ENCODE measurements at places on chromosomes 13 and 19.

GRCh38 chr13:30920162-30920909 lies 12.1 kb upstream of the TEX26 start:
- no peak for DNase-seq

DNA sequence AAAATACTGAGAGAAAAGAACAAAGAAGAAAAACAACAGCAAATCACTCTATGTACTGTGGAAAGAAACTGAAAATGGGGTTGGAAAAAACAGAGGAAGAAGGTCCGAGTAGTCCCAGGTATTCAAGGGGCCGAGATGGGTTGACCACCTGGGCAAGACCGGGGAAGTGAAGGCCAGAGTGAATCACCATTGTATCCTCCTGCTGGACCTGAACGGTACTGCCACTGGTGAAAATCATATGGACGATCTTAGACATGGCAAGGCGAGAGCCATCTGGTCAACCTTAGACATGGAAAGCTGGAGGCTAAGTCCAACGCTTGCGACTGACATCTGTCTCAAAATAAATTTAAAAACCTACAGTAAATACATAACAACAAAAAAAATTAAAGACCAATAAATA lies 44.4 kb upstream of the ZNF91 start:
- no peak for DNase-seq

DNA sequence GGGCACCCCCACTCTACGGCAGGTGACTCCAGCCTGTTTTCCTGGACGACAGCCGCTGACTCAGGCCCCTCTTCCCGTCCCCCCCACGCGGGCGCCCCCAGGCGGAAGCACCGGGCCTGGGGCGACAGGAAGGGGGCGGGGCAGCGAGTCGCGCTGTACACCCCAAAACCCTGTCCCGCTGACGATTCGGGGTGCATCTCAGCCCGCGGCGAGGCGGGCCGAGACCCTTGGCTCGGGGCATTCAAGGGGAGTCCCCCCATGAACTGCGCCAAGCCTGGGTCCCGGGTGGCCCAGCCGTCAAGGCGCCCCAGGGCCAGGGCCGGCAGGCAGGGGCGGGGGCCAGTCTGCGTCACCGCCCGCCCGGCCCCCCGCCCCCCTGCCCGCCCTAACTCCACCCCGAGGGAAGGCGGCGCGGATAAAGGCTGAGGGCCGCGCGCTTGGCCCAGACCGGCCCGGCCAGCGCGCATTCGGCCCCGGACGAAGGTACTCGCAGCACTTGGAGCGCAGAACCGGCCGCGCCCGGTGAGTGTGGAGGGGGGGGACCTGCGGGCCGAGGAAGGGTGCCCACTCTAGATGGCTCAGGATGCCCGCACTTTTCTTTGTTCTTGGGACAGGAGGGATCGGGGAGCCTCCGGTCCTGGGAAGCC lies at the start of gene MIDN:
TSS of gene MIDN (plus strand) at position 445 of the 647 bp plus-strand sequence. CDS start 1,714 bp downstream, outside the sequence.
- DNase-seq, result no peak

DNA sequence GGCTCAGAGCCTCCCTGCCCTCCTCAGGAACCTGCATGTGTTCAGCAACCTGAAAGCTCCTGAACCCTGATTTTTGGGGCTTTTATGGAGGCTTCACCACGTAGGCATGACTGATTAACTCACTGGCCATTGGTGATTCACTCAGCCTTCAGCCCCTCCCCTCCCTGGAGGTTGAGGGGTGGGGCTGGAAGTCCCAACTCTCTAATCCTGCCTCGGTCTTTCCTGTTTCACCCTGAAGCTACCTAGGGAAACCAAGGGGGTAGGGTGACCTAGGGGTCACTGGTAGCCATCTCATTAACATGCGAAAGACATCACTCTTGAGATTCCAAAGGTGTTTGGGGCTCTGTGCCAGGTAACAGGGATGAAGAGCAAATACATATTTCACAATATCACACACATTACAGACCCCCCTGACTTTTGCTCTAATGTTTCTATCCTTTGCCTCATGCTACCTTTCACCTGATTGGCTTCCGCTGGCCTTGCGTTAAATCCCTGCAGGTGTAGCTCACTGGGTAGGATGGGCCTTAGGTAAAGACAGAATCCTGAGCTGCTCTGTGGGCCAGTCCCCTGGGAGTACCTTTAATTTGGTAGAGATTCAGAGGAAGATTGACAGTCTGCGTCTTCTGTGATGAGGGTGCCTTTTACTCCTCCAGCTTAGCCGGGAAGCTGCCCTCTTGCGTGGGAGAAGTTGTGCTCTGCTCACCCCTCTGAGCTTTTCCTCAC lies 260.6 kb downstream of the ATP8A2 start:
- DNase-seq, result no peak

- no peak for DNase-seq
These were observed 20.6 kb upstream of the USP29 start for GRCh38 chr19:57099199-57099661.

GRCh38 chr19:21158523-21159135 lies 16.8 kb downstream of the ZNF431 start:
- DNase-seq, result no peak

- no peak for DNase-seq
These were observed 39.8 kb upstream of the MBNL2 start for GRCh38 chr13:97182111-97182890.
